Stimulated activated CD4-positive, alpha-beta T cell treated with anti-CD3 and anti-CD28 coated beads, Interleukin-12 subunit alpha, Interleukin-12 subunit beta, amount 100 ng/mL, for 24 hours (primary cell): ENCODE measurements at places on chromosomes 1 and 21.

DNA sequence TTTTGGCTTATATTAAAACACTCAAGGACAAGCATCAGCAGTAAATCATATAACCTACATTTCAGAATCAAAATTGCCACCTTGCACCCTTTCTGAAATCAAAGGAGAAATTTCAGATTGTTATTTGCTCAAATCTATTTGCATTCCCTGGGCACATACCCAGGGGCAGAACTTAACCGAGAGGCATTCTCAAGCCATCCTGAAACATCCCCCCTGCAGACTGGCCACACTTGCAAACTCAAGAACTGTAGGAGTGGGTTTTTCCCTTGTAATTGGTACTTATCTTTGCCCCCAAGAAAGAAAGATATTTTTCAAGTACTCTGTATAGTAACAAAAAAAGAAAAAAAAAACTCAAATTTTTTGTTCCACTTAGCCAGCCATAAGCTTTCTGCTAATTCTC, 213.6 kb upstream of the ESRRG start:
- DNase-seq: no peak

- no peak for DNase-seq
Measured at GRCh38 chr1:36091141-36091540, 2.4 kb downstream of the ADPRS start.

- no peak for DNase-seq
Measured at GRCh38 chr1:54973205-54973921, 7.1 kb upstream of the TMEM61 start.

GRCh38 chr1:202069662-202070061, 53.1 kb upstream of the GPR37L1 start:
- DNase-seq: no peak
